Muscle of leg (tissue), 16 donors: ENCODE measurements at places on chromosomes 4 and X.

DNA sequence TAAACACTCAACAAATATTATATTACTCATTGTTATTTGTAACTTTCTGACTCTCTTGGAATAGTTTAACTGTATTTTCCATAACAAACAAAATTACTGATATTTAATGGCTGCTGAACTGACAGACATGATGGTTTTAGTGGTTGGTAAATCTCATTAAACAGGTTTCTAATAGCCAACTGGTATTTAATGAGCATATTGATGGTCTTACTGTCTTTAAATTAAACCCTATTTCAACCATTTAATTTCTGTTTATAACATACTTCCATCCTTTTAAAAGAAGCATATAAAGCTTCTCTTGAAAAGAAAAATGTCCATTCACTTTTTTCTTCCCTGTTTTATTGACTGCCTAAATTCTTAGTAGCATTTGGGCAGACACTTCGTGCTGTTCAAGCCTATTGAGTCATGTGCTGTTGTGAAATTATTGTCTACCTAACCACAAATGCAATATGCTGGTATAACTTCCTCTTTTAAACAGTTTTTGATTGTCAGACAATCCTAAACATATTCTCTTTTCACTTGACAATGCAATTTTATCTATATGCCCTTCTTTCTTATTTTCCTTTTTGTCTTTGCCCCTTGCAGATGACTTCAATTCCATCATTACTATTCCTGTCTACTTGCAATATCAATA is 163.9 kb upstream of the SLC7A11 start:
- DNase-seq = peak; percentile 55

DNA sequence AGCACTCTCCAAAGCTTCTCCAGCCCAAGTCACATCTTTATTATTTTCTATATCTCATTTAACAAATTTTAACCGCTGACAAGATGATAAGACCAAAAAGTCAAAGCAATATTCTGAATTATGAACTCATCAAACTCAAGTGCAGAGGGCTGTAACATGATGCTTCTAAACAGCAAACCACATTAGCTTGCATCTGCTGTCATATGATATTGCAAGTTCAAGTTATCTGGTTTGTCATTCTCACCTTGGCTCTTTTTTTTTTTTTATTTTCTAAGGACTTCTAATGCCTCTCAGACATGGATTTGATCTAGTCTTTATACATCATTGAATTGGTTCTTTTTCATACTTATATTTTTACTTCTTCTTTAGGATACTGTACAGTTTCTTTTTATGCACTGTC is 93.4 kb downstream of the SLC10A7 start:
- DNase-seq = no peak

GRCh38 chr4:52646741-52647140 is 12.4 kb downstream of the USP46 start:
- no peak for DNase-seq

- DNase-seq = no peak
These were observed 221.1 kb downstream of the BMPR1B start for GRCh38 chr4:94978904-94979303.
